ENCODE measurements at places on chromosomes 16 and 17. TPM values are rescaled to one million over a fixed set of nuclear protein-coding genes. Genes with fewer than 3 reads are reported as not detected.

DNA sequence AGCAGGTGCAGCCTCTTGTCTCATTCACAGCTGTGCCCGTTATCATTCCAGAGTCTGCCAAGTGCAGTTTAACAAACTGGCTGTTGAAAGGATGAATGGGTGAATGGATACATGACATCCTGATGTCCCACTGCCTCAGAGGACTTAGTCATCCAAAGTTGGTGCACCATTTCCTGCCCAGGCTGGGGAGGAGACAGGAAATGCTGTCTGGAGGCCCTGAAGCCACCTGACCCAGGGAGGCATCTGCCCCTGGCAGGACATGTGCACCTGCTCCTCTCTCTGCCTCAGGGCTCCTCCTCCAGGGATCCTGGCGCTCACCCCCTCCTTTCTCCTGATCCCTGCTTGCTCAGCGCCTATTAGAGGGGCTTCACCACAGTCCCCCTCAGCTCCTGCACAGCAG lies 1.8 kb upstream of the CD300C start:
- no peak for DNase-seq
- H3K27ac ChIP-seq = no peak overlapping the region
- no peak overlapping the region for H3K4me3 ChIP-seq

DNA sequence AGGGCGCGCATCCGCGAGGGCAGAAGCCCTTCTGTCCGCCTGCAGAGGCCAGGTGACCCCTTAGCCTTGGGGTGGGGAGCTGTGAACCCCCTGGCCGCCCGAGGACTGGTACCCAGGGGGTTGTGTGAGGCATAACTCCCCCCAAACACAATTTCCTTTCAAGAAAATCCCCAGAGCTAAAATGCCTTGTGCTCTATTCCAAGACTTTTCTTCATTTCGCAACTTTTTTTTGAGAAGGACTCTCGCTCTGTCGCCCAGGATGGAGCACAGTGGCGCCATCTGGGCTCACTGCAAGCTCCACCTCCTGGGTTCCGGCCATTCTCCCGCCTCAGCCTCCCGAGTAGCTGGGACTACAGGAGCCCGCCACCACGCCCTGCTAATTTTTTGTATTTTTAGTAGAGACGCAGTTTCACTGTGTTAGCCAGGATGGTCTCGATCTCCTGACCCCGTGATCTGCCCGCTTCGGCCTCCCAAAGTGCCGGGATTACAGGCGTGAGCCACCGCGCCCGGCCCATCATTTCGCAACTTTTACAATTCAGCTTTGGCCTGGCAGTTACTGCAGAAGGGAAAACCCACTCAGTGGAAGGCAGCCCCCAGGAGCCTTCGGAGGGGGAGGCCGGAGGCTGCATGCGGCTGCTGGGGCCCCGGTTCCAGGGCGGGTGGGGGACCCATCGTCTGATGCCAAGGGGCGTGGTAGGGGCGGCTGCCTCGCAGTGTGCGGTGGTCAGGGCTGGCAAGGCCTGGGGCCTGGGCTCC lies 963 bp upstream of the APRT start:
- no peaks in the 10 kb centered on the region for H3K27me3 ChIP-seq
- peaks cover 20% of the 10 kb centered on the region for H3K4me1 ChIP-seq
- no peaks in the 10 kb centered on the region for H3K36me3 ChIP-seq
- DNase-seq = no peak
- peak overlapping the region; percentile 72 for H3K4me3 ChIP-seq
- peak overlapping the region; percentile 73 for H3K27ac ChIP-seq

Gene SNAI3
- polyA plus RNA-seq = 0.48 TPM

Gene OR2C1
- not detected for polyA plus RNA-seq

DNA sequence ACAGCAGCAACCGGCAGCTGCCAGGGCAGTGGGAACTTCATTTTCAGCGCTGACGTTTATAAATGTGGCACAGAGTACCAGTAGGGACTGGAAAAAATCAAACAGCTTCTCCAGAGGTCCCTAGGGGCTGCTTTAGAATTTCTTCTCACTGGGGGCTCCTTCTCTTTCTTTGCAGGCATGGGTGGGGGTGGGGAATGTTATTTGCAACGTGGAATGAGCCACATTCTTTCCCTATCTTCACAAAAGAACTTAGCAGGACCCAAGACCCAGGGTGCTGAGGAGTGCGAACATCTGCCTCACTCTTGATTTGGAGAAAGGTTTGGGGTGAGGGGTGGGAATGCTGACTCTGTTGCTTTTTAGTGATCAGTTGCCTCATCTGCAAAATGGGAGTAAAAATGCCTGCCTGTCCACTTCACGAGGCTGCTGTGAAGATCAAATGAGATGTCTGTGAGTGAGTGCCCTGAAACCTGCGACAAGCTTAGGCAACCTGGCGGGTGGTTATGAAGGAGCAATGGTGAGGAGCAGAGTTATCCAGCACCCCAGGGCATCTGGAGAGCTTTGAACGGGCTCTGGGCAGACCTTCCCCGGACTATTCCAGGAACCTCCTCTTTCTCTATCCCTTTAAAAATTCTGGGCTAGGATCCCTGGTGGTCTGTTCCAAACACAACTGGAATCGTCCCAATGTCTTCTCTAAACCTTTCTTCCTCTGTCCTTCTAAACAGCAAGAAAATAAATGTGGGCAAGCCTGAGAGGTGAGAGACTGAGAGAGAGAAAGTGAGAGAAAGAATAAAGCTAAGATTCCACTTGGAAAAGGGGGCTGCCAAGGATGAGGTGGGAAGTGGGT lies 10.7 kb upstream of the PIPOX start:
- H3K36me3 ChIP-seq = no peaks in the 10 kb centered on the region
- no peak overlapping the region for H3K4me3 ChIP-seq
- DNase-seq = no peak
- H3K4me1 ChIP-seq = no peaks in the 10 kb centered on the region
- H3K27me3 ChIP-seq = no peaks in the 10 kb centered on the region
- H3K27ac ChIP-seq = no peak overlapping the region

Gene LRRC37B
- 1.5 TPM for polyA plus RNA-seq

Gene CRYBA1
- not detected for polyA plus RNA-seq

- no peak overlapping the region for H3K4me3 ChIP-seq
- H3K27ac ChIP-seq = no peak overlapping the region
- H3K4me1 ChIP-seq = no peaks in the 10 kb centered on the region
- H3K36me3 ChIP-seq = no peaks in the 10 kb centered on the region
- DNase-seq = no peak
These were observed 125.7 kb upstream of the CDH5 start for GRCh38 chr16:66240631-66241395.

DNA sequence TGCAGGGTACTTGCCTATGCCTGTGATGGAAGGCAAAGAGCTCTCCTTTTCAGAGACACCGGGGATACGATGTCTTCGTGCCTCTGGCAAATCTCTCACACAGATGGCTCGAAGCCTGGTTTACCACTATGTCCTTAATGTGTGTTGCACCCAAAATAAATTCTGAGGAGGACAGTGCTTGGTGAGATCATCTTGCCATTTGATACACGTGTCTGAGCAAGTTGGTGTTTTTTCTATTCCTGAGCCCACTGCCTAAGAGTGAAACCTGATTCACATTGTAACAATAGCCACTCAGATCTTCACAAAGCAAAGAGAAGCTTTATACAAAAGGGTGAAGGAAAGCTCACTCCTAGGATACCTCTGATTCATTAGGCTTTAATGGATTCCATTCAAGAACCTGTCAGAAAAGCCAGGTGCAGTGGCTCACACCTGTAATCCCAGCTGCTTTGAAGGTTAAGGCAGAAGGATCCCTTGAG lies 33.1 kb upstream of the AKAP1 start:
- H3K4me3 ChIP-seq = no peak overlapping the region

DNA sequence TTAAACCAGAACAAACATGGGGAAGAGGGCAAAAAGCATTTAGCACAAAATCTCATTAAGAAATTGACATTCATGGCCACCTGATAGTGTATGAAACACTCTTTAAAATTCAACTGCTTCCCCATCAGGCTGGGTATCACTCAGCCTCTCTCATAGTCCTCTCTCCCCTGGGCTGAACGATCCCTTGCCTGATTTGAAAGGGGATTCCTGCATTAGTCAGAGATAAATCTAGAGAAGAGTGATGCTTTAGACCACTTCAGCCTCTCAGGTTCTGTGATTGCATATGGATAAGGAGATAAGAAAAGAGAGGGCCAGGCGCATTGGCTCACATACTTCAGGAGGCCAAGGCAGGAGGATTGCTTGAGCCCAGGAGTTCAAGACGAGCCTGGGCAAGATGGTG lies 280.0 kb downstream of the SOX9 start:
- no peaks in the 10 kb centered on the region for H3K36me3 ChIP-seq
- H3K4me3 ChIP-seq = no peak overlapping the region
- DNase-seq = no peak
- H3K27me3 ChIP-seq = no peaks in the 10 kb centered on the region

- no peak for DNase-seq
- H3K36me3 ChIP-seq = no peaks in the 10 kb centered on the region
- H3K4me1 ChIP-seq = peaks cover 24% of the 10 kb centered on the region
- no peak overlapping the region for H3K4me3 ChIP-seq
- H3K27me3 ChIP-seq = no peaks in the 10 kb centered on the region
- H3K27ac ChIP-seq = no peak overlapping the region
These were observed 819 bp downstream of the NLK start for GRCh38 chr17:28043296-28043695.

- no peak overlapping the region for H3K4me3 ChIP-seq
- H3K27me3 ChIP-seq = no peaks in the 10 kb centered on the region
- no peaks in the 10 kb centered on the region for H3K4me1 ChIP-seq
- H3K27ac ChIP-seq = no peak overlapping the region
- no peak for DNase-seq
These were observed 179.3 kb downstream of the SLC39A11 start for GRCh38 chr17:72913142-72913682.

Data from liver (tissue), 10 donors.